WTC11 (cell line): ENCODE measurements at places on chromosomes 7 and 10.

DNA sequence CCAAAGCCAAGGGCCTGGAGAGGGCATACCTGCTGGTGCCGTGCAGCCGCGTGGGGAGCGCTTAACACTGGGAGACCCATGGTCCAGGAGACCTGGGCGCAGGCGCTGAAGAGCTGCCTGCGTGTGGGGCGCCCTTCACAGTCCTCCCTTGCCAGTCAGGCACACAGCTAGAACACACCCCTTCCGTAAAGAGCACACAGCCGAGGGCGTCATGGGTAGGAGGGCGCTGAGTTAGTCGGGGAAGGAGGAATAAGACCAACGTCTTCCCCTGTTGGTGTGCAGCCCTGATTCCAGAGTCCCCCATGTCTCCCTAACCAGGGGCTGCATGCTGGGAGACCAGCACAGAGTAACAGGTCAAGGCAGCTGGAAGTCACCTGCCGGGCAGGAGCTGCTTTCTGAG, 273.9 kb downstream of the USP6NL start:
- DNase-seq, result no peak

GRCh38 chr7:87029078-87029477, 30.4 kb downstream of the ELAPOR2 start:
- no peak for DNase-seq

DNA sequence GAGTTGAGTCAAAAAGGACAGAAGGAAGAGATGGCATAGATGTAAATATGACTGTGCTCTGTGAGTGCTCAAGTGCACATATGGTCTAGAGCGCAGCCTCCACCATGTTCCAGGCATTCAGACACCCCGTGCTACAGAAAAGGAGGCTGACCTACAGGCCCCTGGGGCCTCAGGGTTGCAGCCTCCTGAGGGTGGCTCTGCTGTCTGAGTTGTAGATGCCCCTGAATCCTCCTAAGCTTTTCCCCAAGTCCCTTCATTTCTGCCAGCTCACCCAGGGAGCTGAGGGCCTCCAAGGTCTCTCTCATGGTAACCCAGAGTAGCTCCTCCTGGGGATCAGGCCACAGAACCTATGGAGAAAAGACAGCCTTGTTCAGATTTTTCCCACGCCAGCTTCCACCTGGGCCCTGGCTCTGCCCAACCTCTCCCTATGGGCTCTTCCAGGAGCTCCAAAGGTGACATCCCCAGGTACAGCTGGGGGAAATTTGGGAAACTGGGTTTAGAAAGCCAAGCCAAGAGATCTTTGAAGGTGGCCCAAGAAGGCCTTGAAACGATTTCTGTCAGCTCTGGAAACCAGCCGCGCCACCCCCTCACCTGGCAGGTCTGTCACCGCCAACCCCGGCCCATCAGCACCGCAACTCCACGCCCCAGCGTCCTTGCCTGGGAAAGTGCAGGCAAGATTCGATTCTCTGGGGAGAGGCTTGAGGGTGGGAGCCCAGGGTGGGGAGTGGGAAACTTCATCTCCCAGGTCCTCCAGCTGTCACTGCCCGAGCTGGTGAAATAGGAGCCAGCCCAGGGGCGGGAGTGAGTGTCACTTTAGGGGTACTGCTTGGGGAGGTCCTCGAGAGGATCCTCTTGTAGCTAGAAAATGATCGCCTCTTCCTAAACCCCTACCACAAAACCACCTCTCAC, 2.4 kb downstream of the ZNF467 start:
- DNase-seq, result no peak

DNA sequence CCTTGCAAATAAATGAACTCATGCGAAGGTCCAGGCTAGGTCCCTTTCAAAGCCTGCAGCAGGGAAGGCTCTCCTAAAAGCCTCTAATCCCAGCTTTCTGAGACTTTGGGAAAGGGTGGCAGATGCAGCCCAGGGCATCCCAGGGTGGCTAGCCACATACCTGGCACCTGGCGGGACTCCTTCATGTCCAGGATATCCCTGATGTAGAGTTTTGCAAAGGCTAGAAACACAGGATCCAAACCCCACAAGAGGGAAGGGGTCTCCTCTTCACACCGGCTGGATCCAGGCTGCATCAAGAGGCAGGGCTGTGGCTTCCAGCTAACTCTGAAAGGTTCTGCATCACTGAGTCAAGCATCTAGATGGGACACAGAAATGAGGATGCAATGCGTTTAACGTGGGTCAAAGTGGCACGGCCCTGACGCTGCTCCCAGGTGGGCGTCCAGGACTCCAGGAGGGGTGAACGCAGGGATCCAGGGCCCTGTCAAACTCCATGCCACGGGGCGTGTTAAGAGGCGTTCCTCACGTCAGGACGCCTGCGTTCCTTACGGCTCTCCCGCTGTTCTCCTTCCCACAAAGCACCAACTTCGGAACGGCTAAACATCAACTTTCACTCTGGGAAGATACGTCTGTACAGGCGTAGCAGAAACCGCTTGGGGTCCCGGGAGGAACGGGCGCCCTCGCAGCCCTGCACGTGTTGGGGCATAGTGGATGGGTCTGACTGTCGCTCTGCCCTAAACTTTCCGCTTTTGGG, 507 bp downstream of the STN1 start:
- DNase-seq, result peak; percentile 18

DNA sequence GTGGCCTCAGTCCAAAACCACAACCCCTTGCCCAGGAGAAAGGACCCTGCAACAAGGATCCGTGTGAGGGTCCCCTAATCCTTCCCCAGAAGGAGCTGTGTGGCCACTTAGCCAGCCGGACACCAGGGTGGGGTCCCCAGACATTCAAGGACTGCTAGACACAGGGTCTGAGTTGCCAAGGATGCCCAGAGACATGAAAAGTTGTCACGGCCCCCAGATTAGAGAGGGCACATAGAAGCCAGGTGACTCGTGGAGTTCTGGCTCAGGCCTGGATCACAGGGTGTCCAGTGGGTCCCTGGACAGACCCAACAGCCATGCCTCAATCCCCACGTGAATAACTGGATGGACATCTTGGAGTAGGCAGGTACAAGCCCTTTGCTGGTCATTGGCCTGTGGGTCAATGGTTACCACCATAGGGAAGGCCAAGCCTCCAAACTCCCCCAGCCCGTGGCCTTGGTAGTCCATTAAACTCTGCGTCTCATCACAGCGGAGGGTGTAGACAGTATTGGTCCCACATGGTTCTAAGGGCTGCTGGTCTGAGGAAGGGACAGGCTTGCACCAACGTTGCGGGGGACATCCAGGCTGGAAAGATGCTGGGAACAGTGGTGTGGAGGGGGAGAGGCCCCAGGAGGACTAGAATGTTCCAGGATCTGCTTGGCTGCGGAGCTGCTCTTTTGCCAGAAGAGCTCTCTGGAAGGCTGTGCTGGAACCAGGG, 205.9 kb upstream of the PPP2R2D start:
- DNase-seq, result no peak

DNA sequence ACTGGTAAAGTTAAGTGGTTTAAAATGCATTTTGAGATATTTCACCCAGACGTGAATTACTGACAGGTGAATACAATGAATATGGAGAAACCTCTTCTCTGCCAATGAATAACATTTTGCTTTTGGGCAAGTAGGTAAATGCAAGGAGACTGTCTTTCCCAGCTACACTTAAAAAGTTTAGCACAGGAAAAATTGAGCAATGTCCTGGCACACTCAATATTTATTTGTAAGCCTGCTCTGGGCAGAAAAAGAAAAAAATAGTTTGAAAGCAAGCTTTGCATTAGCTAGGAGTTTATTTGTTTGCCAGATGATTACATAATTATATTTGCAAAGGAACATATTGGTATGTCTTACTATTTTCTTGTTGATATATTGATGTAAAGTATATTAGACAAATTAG, 624.2 kb downstream of the ACTR3B start:
- DNase-seq, result no peak

GRCh38 chr10:31694126-31694685, 234.4 kb downstream of the ARHGAP12 start:
- no peak for DNase-seq

- DNase-seq, result peak; percentile 93
These were observed 843 bp upstream of the GATA3 start for GRCh38 chr10:8053446-8054243.

DNA sequence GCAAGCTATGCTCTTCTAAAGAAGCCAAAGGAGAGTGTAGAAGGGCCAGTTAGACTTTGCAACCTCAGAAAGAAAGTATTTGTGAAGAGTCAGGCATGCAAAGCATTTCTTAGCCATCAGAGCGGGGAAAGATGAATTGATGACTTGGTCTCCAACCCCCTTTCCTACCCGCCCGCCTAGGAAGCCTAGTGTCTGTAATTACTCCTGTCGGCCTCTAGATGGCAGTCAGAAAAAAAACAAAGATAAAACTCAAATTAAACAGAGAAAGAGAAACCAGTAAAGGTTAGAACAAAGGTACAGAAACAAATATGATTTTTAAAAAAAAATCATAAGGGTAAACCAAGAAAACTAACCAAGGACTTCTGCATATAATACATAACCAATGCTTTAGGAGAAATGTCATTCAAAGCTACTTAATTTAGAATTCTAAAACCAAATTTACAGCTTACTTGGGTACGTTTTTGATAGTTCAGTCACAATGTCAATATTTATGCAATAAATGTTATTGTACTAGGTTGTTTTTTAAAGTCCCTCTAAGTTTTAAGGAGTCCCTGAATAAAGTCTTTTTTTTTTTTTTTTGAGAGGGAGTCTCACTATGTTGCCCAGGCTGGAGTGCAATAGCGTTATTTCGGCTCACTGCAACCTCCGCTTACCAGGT, 97.6 kb downstream of the LYZL1 start:
- DNase-seq, result no peak

DNA sequence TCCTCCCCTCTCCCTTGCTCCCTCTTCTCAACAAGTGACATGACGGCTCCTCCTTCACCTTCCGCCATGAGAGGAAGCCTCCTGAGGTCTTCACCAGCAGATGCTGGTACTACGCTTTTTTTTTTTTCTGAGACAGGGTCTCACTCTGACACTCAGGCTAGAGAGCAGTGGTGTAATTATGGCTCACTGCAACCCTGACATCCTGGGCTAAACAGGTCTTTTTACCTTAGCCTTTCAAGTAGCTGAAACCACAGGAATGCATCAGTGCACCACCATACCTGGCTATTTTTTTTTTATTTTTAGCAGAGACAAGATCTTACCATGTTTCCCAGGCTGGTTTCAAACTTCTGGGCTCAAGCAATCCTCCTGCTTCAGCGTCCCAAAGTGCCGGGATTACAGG, 43.6 kb downstream of the MDH2 start:
- DNase-seq, result no peak

GRCh38 chr7:90951229-90951628, 313.0 kb upstream of the FZD1 start:
- DNase-seq, result no peak

DNA sequence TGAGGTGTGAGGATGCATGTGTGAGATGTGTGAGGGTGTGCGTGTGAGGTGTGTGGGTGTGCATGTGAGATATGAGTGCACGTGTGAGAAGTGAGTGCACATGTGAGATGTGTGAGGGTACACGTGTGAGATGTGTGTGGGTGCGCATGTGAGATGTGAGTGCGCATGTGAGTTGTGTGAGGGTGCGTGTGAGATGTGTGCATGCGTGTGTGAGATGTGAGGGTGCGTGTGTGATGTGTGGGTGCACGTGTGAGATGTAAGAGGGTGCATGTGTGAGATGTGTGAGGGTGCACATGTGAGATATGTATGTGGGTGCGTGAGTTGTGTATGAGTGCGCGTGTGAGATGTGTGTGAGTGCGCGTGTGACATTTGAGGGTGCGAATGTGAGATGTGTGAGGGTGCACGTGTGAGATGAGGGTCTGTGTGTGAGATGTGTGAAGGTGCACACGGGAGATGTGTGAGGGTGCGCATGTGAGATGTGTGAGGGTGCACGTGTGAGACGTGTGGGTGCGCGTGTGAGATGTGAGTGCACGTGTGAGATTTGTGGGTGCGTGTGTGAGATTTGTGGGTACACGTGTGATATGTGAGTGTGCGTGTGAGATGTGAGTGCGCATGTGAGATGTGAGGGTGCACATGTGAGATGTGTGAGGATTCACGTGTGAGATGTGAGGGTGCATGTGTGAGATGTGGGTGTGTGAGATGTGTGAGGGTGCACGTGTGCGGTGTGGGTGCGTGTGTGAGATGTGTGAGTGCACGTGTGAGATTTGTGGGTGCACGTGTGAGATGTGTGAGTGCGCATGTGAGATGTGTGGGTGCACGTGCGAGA, 30.5 kb downstream of the PPIF start:
- no peak for DNase-seq

GRCh38 chr7:26709210-26709990, 155.0 kb downstream of the SKAP2 start:
- no peak for DNase-seq

DNA sequence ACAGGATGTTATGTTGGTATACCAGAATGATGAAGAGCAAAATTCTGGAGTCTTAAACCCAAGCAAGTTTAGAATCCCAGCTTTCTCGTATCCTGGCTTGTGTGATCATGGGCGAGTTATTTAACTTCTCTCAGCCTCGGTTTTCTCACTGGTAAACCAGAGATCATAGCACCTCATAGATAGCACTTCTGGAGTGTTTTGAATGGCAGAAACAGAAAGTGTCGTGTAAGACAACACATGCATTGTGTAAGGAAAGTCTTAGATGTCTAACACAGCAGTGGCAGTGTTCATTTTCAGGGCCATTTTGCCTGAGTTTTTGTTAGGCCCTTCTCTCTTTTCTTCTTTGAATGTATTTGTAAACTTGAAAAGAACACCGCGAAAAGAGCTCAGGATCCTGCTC, 465.1 kb downstream of the AUTS2 start:
- no peak for DNase-seq

- no peak for DNase-seq
These were observed 517.4 kb downstream of the PARD3 start for GRCh38 chr10:34297541-34298345.

DNA sequence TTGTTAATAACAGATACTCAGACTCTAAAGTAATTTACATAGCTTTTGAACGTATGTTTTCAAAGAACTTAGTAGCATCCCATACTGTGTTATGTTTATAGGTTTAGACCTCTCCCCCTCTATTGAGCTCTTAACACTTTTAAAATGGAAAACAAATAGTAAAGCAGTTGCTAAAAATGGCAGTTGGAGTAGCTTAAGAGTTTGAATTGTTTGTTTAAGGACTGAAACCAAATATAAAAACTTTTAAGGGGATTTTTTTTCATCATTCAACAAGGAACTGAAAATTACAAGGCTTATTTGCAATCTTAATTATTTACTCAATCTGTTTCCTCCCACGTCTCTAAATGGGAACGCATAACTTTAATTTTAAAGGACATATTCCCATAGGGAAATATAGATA, 1.6 kb upstream of the SPAG6 start:
- DNase-seq, result no peak

DNA sequence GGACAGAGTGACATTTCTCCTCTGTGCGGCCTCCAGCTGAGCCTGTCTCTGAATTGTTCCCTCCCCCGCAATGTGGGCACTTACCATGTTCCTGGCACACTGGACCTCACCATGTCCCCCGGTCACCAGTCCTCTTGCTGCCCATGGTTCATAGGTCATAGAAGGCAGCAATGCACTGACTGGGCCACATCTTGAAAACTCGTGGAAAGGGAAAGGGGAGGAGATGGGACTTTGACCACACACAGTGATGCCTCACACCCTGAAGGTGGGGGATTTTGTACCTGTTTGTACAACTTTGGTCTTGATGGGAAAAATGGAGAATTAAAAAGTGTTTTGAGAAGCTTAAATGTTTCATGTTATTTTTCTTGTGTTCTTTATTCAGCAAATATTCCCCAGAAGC, 61.7 kb upstream of the LRGUK start:
- DNase-seq, result no peak
